ENCODE measurements at places on chromosomes 16 and 17.
A peak's percentile ranks its signal among the peaks of the same experiment; 100 is the strongest.

GRCh38 chr16:56332464-56333079 is 92.8 kb downstream of the AMFR start:
- peak; percentile 68 for DNase-seq

GRCh38 chr17:64938925-64939474 is 19.7 kb upstream of the LRRC37A3 start:
- no peak for DNase-seq

DNA sequence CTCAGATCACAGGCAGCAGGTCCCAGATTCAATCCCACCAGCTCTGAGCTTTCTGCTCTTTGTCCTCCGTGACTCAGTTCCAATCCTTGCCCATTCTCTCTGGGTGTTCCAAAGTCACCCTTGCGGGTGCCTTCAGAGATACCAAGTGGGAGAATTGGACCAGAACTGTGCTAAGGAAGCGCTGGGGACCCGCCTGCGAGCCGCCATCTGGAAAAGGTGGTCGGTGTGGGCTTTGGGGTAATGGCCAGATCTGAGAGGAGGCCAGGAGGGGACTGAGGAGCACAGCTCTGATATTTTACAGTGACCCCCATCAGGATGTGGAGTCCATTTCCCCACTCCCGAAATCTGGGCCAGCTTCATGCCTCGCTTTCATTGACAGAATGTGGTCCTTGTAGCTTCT is 152.6 kb downstream of the SDK2 start:
- DNase-seq, result no peak

GRCh38 chr16:11996433-11997330 is 20.1 kb downstream of the SNX29 start:
- no peak for DNase-seq

Data from HAP-1 (cell line).